ENCODE measurements at places on chromosomes 6 and 20. TPM values are rescaled to one million over a fixed set of nuclear protein-coding genes. Genes with fewer than 3 reads are reported as not detected.

Gene LPA
- polyA plus RNA-seq = not detected

Gene PPP1R16B
- polyA plus RNA-seq = not detected

DNA sequence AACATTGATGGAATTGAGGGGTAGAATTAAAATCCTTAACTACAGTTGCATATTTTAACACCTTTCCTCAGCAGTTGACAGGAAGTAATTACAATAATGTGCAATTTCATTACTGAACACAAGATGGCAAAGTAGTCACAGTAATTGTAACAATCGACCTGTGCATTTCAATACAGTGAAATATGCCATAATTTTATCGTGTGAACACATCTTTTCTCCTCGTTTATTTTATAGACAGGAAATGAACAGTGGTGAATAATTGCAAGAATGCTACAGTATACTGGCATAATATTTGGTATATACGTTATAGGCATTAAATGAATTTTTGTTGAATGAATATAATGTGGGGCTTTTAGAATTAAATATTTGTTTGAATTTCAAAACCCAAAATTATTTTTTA, 25.0 kb downstream of the CYB5R4 start:
- no peak for DNase-seq

GRCh38 chr6:158560836-158561320, 987 bp downstream of the TMEM181 start:
- DNase-seq = no peak

GRCh38 chr20:36501367-36502006, 39.8 kb upstream of the MYL9 start:
- no peak for DNase-seq

Data from AG04450 (cell line).